ENCODE measurements at places on chromosomes 11 and 22.

DNA sequence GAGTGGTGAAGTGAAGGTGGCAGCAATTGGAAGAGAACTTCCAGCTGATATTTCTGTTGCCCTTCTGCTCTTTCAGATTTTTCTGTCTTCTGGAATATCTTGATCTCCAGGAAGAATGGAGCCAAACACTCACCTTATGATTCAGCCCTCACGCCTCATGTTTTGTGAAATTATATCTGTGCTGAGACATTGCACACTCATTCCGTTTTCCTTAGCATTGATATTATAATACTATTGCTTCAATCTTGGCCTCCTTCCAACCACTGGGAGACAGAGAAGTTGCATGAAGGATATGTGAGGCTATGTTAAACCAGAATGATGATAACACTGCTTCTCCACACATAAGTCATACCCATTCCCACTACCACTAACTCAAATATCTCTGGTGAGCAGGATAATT lies 177.9 kb downstream of the ETS1 start:
- no peak for DNase-seq

GRCh38 chr11:108803776-108804175 lies 138.9 kb downstream of the DDX10 start:
- no peak for DNase-seq

DNA sequence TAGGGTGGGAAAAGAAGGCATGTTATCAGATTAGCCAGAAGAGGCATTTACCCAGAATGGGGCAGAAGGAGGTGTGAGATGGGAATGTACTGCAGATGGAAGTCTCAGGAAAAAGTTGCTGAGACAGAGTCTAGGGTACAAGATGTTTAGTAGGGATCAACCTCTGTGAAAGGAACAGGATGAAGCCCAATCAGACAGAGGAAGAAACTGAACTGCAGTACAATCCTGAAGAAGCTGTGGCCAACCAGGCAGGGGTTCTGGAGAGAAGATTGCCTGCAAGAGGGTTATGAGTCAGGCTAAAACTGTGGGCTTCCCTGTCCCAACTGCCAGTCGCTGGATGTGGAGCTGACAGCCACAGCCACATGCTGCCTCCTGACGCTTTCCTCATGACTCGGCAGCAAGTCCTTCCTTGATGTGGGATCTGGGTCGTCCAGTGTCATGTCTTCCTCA lies 64.0 kb downstream of the CWC15 start:
- no peak for DNase-seq

DNA sequence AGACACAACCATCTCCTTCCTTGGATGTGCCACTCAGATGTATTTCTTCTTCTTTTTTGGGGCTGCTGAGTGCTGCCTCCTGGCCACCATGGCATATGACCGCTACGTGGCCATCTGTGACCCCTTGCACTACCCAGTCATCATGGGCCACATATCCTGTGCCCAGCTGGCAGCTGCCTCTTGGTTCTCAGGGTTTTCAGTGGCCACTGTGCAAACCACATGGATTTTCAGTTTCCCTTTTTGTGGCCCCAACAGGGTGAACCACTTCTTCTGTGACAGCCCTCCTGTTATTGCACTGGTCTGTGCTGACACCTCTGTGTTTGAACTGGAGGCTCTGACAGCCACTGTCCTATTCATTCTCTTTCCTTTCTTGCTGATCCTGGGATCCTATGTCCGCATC lies 489 bp downstream of the OR10A4 start:
- DNase-seq: no peak

DNA sequence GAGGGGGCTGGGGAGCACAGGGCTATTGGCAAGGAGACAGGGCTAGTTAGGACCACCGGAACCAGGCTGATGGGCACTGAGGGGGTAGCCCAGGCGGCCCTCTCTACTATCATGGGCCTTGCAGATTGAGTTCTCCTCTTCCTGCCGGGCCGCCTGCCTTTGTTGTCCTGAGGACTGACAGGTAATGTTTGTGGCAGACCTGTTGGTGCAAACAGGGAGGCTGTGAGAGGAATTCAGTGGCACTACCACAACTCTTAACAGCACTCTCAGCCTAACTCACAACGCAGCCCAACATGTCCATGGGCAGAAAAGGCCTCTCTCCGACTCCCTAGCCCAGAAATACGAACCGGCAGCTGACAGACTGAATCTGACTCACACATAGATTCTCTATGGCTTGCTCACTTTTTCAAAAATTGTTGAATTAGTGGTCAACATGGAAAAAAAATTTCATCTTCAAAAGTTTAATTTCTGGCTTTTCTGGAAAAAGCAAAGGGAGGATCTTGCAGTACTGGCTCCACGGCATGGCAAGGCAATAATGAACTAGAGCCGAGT lies 11.4 kb downstream of the KCNJ5 start:
- DNase-seq: no peak

- DNase-seq: no peak
Measured at GRCh38 chr11:132258875-132259274, 888.5 kb downstream of the NTM start.

DNA sequence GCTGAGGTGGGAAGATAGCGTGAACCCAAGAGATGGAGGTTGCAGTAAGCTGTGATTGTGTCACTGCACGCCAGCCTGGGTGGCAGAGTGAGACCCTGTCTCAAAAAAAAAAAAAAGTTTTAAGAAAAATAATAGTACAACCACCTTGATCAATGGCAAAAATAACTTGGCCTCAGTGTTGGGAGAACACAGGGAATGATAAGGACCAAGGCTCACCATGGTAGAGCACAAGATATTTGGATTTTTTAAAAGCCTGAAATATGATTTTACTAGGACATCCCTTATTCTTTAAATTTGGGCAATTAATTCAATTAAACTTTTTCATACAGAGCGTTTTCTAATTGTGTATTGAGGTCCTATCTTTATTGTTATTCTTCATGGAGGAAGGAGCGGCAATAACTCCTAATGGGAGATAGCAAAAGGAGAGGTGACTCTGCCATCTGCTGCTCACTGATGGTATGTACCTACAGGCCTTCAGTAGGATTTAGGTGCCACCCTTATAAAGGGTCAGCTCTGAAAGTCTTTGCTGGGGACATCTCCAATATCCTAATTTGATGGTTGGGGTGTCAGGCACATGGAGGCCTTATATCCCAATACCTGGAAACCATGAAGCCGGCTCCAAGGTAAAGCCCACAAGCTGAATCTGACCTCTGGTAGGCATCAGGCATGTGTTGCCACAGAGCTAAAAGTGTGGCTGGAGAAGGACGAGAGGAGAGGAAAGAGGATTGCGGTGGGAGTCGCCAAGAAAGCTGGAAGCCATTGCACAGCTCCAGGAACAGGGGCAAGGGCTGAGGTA lies 21.9 kb upstream of the POLD3 start:
- no peak for DNase-seq

- peak; percentile 31 for DNase-seq
Measured at GRCh38 chr11:10405865-10406592, 49.0 kb upstream of the AMPD3 start.

- DNase-seq: no peak
Measured at GRCh38 chr11:134679592-134679991, 267.6 kb upstream of the B3GAT1 start.

DNA sequence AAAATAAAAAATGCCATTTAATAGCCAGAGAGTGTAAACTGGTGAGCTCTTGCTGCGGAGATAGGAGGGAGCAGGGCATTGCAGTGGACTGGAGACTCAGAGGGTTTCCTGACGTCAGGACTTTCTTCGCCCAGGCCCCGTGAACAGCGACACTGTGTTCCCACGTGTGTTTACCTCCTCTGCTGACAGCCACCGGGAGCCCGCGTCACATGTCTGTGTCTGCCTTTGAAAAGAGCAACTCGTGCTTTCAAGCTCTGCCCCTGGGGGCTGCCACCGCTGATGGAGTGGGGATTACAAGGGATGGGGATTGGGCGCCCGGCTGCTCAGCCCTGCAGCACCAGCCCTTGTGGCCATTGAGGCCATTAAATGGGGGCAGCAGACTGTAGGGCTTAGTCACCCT lies 3.3 kb downstream of the TANGO2 start:
- DNase-seq: no peak

GRCh38 chr11:110311783-110312579 lies 15.6 kb upstream of the RDX start:
- no peak for DNase-seq

Measured in stimulated activated CD4-positive, alpha-beta T cell treated with anti-CD3 and anti-CD28 coated beads, Interleukin-15, amount 100 ng/mL, for 48 hours (primary cell).